ENCODE measurements at places on chromosomes 11 and 22.
A peak's percentile ranks its signal among the peaks of the same experiment; 100 is the strongest.

GRCh38 chr22:43152357-43153071 is 1.2 kb downstream of the TSPO start:
- H3K27me3 ChIP-seq, result no peaks in the 10 kb centered on the region
- peak overlapping the region; percentile 97 for H3K4me3 ChIP-seq
- peak; percentile 36 for DNase-seq
- H3K36me3 ChIP-seq, result peaks cover 20% of the 10 kb centered on the region

DNA sequence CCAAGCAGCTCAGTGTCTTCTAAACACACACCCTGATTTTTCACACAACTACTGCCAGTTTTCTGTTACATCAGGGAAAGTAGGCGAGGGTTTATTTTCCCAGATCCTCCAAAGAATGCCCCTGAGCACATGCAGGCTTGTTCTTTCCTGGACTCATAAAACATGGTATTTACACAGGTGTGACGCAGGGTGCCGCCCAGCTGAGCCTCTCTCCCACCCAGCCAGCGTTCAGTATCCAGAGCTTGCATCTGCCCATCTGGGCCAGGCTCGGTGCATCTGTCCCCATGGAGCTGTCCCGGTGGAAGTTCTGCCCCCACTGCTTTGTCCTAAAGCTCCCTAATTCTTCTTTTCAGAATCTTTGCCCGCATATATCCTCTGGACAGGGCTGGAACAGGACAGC is 44.8 kb upstream of the ISX start:
- no peaks in the 10 kb centered on the region for H3K36me3 ChIP-seq
- no peak overlapping the region for H3K4me3 ChIP-seq
- DNase-seq, result no peak

- DNase-seq, result no peak
- peaks cover 3% of the 10 kb centered on the region for H3K36me3 ChIP-seq
- H3K4me1 ChIP-seq, result no peaks in the 10 kb centered on the region
Measured at GRCh38 chr11:127061947-127062346, 61.4 kb upstream of the KIRREL3 start.

- H3K4me3 ChIP-seq, result no peak overlapping the region
- H3K4me1 ChIP-seq, result no peaks in the 10 kb centered on the region
- H3K27ac ChIP-seq, result no peak overlapping the region
- H3K27me3 ChIP-seq, result no peaks in the 10 kb centered on the region
- DNase-seq, result no peak
Measured at GRCh38 chr22:30575859-30576258, 1.4 kb upstream of the GAL3ST1 start.

DNA sequence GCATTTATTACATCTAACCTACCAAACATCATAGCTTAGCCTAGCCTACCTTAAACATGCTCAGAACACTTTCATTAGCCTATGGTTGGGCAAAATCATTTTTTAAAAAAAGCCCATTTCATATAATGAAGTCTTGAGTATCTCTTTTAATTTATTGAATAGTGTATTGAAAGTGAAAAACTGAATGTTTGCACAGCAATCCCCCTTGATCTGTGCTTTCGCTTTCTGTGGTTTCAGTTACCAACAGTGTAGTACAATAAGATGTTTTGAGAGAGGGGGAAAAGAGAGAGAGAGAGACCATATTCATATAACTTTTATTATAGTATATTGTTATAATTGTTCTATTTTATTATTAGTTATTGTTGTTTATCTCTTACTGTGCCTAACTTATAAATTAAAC is 8.4 kb upstream of the MAP6 start:
- H3K36me3 ChIP-seq, result no peaks in the 10 kb centered on the region
- no peaks in the 10 kb centered on the region for H3K4me1 ChIP-seq
- peaks cover 36% of the 10 kb centered on the region for H3K27me3 ChIP-seq
- DNase-seq, result no peak

GRCh38 chr22:48577014-48577690 is 1250.5 kb downstream of the BRD1 start:
- H3K4me3 ChIP-seq, result peak overlapping the region; percentile 52
- no peak overlapping the region for H3K27ac ChIP-seq
- peaks cover 35% of the 10 kb centered on the region for H3K27me3 ChIP-seq
- H3K36me3 ChIP-seq, result peaks cover 3% of the 10 kb centered on the region
- no peak for DNase-seq

- DNase-seq, result no peak
- no peaks in the 10 kb centered on the region for H3K27me3 ChIP-seq
- no peaks in the 10 kb centered on the region for H3K4me1 ChIP-seq
- no peak overlapping the region for H3K4me3 ChIP-seq
- H3K36me3 ChIP-seq, result peaks cover 2% of the 10 kb centered on the region
Measured at GRCh38 chr11:23278121-23278520, 417.8 kb upstream of the CCDC179 start.

DNA sequence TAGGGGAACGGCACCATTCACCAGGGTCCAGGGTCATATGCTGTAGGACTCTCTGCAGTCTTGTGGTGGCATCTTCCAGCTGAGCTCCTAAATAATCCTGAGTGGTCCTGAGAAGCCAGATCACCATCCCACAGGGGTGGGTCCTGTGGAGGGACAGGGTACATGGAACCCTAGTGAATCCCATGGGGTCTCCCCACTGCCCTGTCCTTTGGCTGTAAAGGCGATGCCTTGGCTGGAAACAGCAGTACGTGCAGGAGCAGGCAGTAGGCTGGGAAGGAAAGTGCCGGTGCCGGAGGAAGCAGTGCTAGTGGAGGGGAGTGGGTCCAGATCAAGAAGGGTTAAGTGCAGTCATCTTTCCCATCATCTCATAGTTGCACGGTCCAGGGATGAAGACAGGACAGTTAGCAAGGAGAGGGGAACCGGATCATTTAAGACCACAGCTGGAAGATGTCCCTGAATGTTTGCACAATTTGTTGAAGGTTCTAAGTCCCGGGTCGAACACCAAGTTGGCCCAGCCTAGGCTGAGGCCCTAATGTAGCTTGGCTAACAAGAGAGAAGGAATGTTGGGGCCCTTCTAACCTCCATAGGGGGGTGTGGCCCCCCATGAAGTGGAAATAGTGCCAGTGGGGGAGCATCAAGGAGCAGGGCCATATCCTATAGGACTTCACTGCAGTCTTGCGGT is 18.1 kb downstream of the TSPAN32 start:
- H3K27me3 ChIP-seq, result peaks cover 4% of the 10 kb centered on the region
- DNase-seq, result no peak
- no peak overlapping the region for H3K27ac ChIP-seq
- no peak overlapping the region for H3K4me3 ChIP-seq
- peaks cover 5% of the 10 kb centered on the region for H3K4me1 ChIP-seq

DNA sequence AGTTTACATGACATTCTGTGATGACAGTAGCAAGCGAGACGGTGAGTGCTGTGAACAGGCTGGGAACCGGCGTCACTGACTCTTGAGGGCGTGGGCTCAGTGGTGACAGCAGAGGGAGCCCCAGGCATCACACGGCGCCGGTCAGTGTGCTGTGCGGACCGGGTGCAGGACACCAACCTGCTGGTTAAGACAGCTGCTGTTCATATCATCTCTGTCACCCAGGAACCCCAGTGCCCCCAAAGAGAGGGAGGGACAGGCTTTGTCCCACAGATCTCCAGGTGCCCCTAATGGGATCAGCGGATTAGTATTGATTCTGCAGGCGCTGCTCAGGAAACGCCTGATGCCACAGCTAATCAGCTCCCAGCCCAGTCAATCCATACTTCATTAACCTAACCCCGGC is 18.4 kb downstream of the B3GAT1 start:
- H3K4me1 ChIP-seq, result peaks cover 10% of the 10 kb centered on the region
- H3K36me3 ChIP-seq, result peaks cover 11% of the 10 kb centered on the region
- no peak overlapping the region for H3K27ac ChIP-seq
- H3K4me3 ChIP-seq, result no peak overlapping the region

GRCh38 chr11:126197277-126197939 is 14.0 kb downstream of the RPUSD4 start:
- H3K4me1 ChIP-seq, result no peaks in the 10 kb centered on the region
- no peak overlapping the region for H3K27ac ChIP-seq
- peaks cover 53% of the 10 kb centered on the region for H3K36me3 ChIP-seq
- no peak overlapping the region for H3K4me3 ChIP-seq
- no peaks in the 10 kb centered on the region for H3K27me3 ChIP-seq

- peaks cover 33% of the 10 kb centered on the region for H3K4me1 ChIP-seq
- no peaks in the 10 kb centered on the region for H3K36me3 ChIP-seq
- H3K27ac ChIP-seq, result no peak overlapping the region
- no peaks in the 10 kb centered on the region for H3K27me3 ChIP-seq
Measured at GRCh38 chr11:33320016-33320813, 63.0 kb downstream of the HIPK3 start.

- H3K4me1 ChIP-seq, result no peaks in the 10 kb centered on the region
- DNase-seq, result no peak
Measured at GRCh38 chr22:38601221-38601764, 31.3 kb upstream of the DMC1 start.

DNA sequence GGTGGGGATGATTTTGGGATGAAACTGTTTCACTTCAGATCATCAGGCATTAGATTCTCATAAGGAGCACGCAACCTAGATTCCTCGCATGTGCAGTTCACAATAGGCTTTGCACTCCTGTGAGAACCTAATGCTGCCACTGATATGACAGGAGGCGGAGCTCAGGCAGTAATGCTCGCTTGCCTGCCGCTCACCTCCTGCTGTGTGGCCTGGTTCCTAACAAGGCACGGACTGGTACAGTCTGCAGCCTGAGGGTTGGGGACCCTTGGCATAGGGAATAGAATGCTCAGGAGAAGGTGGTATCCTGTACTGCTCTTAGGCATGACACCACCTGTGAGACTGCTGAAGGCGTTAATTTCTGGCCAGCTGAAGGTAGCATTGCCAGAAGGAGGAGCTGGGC is 47.0 kb downstream of the STIM1 start:
- H3K27me3 ChIP-seq, result no peaks in the 10 kb centered on the region
- peaks cover 49% of the 10 kb centered on the region for H3K4me1 ChIP-seq
- H3K27ac ChIP-seq, result peak overlapping the region; percentile 85
- no peak for DNase-seq
- peak overlapping the region; percentile 41 for H3K4me3 ChIP-seq

- peak overlapping the region; percentile 87 for H3K4me3 ChIP-seq
- peaks cover 35% of the 10 kb centered on the region for H3K4me1 ChIP-seq
- H3K27me3 ChIP-seq, result no peaks in the 10 kb centered on the region
- DNase-seq, result peak; percentile 58
Measured at GRCh38 chr11:64245401-64245796, 1.3 kb downstream of the PPP1R14B start.

- no peaks in the 10 kb centered on the region for H3K36me3 ChIP-seq
- peaks cover 69% of the 10 kb centered on the region for H3K27me3 ChIP-seq
- H3K4me1 ChIP-seq, result peaks cover 4% of the 10 kb centered on the region
- no peak overlapping the region for H3K27ac ChIP-seq
- no peak for DNase-seq
- no peak overlapping the region for H3K4me3 ChIP-seq
Measured at GRCh38 chr11:120170741-120171261, 32.9 kb upstream of the TRIM29 start.

- no peak for DNase-seq
- H3K27me3 ChIP-seq, result peaks cover 17% of the 10 kb centered on the region
- H3K27ac ChIP-seq, result no peak overlapping the region
Measured at GRCh38 chr11:36034551-36035331, 90.9 kb downstream of the LDLRAD3 start.

GRCh38 chr11:18105086-18105801 is 638 bp downstream of the SAAL1 start:
- no peak for DNase-seq
- H3K27me3 ChIP-seq, result peaks cover 3% of the 10 kb centered on the region

DNA sequence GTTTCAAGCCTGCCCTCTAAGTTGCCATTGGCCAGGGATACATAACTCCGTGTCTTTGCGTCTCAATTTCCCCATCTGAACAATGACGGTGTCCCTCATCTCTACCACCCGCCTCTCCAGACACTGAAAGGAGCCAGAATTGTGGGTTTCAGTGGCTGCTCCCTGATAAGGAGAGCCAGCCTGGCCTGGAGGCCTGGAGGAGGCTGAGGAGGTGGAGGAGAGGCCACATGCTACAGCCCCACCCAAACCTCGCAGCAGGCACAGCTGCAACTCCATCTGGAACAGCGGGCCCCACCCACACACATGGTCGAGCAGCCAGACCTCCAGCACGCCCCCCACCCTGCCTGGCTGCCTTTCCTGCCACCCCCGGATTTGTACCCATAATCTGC is 34.4 kb upstream of the CD82 start:
- DNase-seq, result no peak
- no peaks in the 10 kb centered on the region for H3K27me3 ChIP-seq
- no peak overlapping the region for H3K4me3 ChIP-seq
- H3K4me1 ChIP-seq, result peaks cover 4% of the 10 kb centered on the region
- peak overlapping the region; percentile 52 for H3K27ac ChIP-seq

DNA sequence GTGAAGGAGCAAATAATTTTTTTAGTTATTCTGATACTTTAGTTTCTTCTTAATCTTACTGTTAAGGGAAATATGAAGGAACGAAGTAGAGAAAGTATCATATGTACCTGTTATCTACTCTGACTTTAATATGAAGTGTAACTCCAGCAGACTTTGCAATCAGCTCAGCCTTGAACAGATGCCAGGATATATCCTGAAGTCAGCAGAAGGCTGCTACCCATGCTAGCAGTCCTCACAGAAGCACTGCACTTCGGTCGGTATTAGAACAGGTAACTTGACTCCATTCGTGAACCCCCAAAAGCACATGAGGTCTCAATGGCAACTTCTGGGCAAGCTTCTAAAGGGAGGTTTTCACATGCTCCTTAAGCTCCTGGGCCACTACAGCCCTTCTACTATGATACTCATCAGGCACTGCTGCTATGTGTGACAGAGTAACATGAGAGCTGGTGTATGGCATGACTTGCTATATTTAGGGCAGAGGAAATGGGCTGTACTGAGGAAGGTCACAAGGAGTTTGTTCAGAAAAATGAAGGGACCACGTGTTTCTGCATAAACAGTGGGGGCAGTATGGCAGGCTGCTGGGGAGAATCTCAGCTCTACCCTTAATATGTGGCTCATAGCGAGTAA is 344.1 kb downstream of the SOX6 start:
- no peak for DNase-seq
- H3K4me3 ChIP-seq, result no peak overlapping the region
- no peak overlapping the region for H3K27ac ChIP-seq
- no peaks in the 10 kb centered on the region for H3K36me3 ChIP-seq

GRCh38 chr11:79564288-79564925 is 123.6 kb upstream of the TENM4 start:
- no peaks in the 10 kb centered on the region for H3K36me3 ChIP-seq
- H3K4me3 ChIP-seq, result no peak overlapping the region
- no peak overlapping the region for H3K27ac ChIP-seq

DNA sequence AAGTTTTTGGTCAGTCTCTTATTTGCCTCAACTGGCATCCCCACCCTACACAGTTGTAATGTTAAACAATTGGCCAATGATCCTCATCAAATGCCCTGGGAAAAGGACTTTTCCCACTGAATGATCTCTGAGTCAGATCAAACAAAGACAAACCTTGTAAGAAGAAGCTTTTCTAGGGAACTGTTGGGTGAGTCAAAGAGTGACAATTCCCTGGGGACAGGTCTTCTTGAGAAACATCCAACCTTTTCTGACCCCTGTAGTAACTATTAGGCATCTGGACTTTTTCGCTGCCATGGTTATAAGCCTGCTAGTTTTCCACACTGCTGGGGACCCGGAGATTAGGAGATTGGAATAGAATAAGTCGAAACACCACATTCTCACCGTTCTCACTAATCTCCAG is 789.8 kb upstream of the API5 start:
- no peak overlapping the region for H3K27ac ChIP-seq
- H3K4me3 ChIP-seq, result no peak overlapping the region
- no peak for DNase-seq
- H3K4me1 ChIP-seq, result no peaks in the 10 kb centered on the region
- no peaks in the 10 kb centered on the region for H3K27me3 ChIP-seq

All from effector memory CD8-positive, alpha-beta T cell (primary cell).